AG09319 (cell line): ENCODE measurements at places on chromosomes 1 and 21.

DNA sequence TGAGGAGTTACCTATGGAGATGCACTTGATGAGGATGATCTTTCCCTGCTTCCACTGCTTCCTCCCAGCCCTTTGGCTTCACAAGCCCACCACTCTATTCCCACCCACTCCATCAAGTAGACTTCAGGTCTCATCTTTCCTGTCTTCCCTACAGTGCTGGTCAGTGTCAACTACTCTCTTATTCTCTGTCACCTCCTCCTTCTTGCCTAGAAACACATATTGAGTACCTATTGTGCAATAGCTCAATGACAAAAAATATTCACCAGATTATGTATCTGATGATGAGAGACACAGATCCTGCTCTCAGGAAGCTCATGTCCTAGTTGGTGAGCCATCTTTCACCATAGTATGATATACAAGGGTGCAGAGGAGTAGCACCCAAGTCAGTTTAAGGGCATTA lies 82.2 kb upstream of the NFASC start:
- no peak for DNase-seq

DNA sequence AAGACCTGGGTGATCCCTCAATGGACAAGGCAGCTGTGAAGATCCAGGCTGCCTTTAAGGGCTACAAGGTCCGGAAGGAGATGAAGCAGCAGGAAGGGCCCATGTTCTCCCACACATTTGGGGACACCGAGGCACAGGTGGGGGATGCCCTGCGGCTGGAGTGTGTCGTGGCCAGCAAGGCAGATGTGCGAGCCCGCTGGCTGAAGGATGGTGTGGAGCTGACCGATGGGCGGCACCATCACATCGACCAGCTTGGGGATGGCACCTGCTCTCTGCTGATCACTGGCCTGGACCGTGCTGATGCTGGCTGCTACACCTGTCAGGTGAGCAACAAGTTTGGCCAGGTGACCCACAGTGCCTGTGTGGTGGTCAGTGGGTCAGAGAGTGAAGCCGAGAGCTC lies 85.2 kb downstream of the TRIM11 start:
- no peak for DNase-seq

GRCh38 chr1:53651356-53651755 lies 87.6 kb downstream of the GLIS1 start:
- DNase-seq, result no peak

DNA sequence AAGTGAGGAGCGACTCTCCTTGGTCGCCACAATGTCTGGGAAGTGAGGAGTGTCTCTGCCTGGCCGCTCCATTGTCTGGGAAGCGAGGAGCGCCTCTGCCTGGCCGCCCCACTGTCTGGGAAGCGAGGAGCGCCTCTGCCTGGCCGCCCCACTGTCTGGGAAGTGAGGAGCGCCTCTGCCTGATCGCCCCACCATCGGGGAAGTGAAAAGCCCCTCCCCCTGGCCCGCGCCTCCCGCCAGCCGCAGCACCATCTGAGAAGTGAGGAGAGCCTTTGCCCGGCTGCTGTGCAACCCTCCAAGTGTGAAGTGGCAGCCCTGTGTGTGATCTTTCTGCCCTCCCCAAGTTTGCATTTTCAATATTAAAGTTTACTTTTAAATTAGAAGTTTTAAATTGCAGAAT lies 95.0 kb upstream of the PPP2R5A start:
- DNase-seq, result no peak

DNA sequence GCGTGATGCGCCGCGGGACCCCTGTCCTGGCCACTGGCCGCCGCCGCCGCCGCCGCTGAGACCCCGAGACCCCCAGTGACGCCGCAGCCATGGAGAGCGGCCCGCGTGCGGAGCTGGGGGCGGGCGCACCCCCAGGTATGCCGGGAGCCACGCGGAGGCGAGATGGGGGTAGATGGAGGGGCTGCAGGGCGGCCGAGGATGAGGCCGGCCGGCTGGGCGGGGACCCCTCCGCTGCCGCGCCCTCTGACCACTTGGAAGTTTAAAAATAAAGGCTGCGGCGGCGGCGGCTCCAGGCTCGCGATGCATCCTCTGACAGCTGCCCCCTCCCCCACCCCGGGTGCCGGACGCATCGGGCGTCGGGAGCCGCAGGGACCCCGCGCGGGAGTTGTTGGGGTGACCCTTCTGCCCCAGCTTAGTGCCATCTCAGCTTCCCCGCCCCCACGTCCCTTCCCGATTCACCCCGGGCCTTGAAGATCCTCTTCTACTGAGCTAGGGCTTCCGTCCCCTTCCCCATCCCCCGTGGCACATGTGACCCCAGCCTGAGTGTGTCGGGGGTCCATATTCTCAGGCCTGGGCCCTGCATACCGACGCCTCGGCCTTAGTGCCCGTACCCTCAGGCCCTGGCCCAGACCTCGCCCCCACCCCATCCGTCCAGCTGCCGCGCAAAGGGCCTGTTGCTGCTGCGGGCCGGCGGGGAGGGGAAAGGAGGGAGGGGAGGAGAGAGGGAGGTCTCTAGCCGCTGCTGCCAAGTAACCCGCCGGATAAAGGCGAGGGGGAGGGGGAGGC lies 562 bp downstream of the MAP7D1 start:
- DNase-seq, result no peak

- DNase-seq, result no peak
These were observed 1.5 kb upstream of the CD48 start for GRCh38 chr1:160713161-160713560.

GRCh38 chr1:192861860-192862259 lies 53.0 kb downstream of the RGS2 start:
- no peak for DNase-seq

DNA sequence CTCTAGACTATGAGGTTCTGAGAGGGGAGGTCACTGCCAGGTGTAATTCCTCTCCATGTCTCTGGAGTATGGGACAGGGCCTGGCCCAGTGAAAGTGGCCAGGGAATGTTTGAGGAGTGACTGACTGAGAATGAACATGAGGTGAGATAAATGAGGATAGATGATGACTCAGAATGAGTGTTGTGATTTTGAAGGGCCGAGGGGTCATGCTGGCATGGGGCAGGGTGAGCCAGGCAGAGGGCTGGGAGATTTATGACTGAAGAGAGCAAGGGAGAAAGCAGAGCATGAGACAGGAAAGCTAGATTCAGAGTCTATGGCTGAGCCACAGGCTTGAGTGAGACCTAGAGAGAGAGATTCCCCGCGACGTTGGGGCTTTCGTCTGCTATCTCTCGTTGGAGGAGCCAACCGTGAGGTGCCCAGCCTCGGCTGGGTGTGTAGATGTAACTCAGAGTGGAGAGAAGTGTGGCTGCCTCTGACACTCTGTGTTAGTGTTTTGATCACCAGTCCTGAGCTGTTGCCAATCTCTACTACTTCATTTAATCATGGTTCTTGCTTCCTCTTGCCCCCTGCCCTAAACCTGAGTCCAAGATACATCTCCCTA lies 50.1 kb downstream of the FOXD2 start:
- no peak for DNase-seq

DNA sequence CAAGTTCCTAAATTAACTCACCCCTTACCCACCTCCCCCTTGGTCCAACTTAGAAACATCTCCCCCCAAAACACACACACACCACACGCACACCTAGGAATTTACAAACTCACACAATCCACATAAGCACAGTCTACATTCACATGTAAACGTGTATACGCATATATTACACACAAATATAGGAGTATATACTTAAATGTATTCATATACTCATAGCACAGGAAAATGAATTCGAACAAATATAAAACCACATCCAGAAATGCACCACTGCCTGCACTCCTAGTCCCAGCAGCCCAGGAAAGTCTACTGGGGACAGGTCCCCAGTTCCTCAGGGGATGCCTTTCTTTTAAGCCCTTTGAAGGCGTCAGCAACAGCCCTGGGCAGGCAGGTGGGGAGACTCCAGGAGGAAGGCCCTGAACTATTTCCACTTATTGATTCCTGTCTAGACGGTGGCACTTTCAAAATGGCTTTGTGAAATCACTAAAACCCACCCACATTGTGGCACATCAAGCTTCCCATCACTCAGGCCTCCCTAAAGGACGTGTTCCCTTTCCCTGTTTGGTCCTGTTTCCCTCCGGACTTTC lies 3.1 kb upstream of the DMBX1 start:
- no peak for DNase-seq

GRCh38 chr1:4963251-4963650 lies 308.8 kb downstream of the AJAP1 start:
- no peak for DNase-seq

- DNase-seq, result no peak
These were observed 19.6 kb downstream of the EIF4G3 start for GRCh38 chr1:21157054-21157453.

GRCh38 chr1:5747426-5748285 lies 244.6 kb downstream of the NPHP4 start:
- no peak for DNase-seq

GRCh38 chr1:156515956-156516355 lies 15.4 kb upstream of the MEF2D start:
- no peak for DNase-seq

DNA sequence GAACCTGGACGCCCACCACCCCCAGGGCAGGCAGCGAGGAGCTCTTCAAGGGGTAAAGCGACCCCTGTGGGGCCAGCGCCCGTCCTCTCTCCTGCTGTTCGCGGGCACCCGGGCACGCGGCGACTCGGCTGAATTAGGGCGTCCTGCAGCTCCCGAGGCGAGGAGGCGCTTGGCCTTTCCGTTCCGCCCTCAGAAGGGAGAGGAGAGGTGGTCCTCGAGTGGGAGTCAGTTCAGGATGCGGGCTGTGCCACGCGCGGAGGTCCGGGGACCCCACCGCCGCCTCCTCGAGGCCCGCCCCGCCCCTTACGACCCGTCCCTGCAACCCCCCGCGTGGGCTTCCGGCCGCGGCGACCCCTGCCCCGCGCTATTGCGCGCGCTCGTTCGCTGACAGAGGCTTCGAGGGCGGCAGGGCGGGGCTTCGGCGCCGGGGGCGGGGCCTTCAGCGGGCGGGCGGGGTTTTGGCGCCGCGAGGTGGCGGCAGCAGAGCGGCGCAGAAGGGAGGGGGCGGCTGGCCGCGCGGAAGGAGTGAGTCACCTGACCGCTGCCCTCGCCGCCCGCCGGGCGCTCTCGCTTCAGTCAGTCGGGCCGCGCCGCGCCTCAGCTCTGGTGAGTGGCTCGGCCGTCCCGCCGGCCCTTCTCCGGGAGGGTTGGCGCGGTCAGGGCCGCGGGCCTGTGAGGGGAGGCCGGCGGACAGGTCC lies at the start of gene BACH1:
Gene BACH1, plus strand, starts transcription at position 575 of the 698 bp plus-strand sequence. CDS start 22,359 bp downstream, outside the sequence.
- peak; percentile 81 for DNase-seq

DNA sequence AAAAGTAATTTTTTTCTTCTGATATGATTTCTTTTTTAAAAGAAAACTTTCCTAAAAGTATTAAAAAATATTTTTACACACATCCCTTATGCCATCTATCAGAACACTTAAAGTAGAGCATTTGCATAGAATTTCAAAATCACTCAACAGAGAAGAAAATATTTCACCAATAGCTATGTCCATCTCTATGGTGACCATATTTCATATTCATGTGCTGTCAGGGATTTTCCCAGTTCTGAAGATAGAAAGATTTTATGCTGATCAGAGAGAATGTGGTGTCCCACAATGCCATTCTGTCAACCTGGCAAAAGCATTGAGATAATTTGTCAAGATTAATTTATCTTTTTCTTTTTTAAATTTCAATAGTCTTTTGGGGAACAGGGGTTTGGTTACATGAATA lies 87.0 kb downstream of the C4BPA start:
- DNase-seq, result no peak

DNA sequence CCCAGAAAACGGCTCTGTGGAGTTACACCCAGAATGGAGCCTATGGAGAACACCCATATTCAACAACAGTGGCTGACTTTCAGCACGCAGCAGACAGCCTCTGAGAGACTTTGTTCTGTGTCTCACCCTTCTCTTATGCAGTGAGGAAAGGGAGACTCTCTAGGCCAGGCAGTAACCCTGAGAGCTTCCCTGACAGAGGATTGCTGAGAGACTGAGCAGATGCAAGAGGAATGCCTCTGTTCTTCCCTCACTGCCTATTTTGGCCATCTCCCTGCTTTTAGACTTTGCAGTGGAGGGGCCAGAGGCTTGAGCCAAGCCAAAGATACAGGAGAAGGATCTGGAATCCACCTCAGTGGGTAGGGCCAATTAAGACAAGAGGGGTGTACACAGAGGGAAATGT lies 41.8 kb upstream of the SLC16A1 start:
- no peak for DNase-seq

GRCh38 chr1:196609370-196609737 lies 1.1 kb upstream of the KCNT2 start:
- DNase-seq, result no peak

GRCh38 chr1:227562933-227563323 lies 428 bp upstream of the ZNF678 start:
- no peak for DNase-seq

DNA sequence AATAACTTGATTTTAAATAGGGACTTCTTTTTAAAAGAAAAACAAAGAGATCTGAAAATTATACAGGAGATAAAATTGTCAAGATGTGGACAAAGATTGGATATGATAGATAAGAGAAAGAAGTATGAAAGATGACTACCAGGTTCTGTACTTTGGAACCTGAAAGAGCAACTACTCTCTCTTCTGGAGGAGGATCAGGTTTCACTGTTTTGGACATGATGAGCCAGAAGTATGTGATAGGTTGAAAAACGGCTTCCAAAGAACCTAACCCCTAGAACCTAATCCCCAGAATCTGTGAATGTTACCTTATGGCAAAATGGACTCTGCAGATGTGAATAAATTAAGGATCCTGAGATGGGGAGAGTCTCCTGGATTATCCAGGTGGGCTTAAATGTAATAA lies 26.2 kb downstream of the RSBN1 start:
- no peak for DNase-seq

DNA sequence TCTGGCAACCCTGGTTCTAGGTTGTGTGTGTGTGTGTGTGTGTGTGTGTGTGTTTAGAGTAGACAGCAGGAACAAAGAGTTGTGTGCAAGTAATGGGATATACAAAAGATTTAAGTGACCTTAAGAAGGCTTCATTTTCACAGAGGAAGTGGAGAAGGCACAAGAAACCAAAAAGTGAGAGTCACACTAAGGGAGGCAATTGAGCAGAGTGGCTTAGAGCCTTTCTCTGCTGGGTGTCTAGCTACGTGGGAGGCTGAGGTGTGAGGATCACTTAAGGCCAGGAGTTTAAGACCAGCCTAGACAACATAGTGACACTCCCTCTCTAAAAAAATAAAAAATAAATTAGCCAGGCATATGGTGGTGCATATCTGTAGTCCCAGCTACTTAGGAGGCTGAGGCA lies 44.4 kb upstream of the HAO2 start:
- no peak for DNase-seq

- no peak for DNase-seq
These were observed 45.0 kb upstream of the AIM2 start for GRCh38 chr1:159121526-159121925.
